ENCODE measurements at places on chromosomes 1 and 21. TPM values are rescaled to one million over a fixed set of nuclear protein-coding genes. Genes with fewer than 3 reads are reported as not detected.

DNA sequence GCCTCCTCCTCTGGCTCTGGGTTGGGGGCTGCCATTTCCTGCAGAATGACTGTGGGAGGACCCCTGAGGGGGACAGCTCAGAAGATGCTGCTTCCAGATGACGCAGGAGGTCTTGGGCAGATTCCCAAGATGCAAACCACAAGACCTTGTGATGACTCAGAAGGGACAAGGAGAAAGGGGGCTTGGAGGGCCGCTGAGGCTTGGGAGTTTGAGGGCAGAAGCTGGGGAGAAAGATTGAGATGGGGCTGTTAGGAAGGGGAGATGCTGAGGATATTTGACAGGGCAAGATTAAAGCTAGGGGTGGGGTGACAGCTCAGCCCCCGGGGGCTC, 7.5 kb downstream of the PTPRU start:
- H3K27me3 ChIP-seq = peaks cover 23% of the 10 kb centered on the region
- H3K4me3 ChIP-seq = no peak overlapping the region
- DNase-seq = no peak
- H3K27ac ChIP-seq = no peak overlapping the region
- H3K4me1 ChIP-seq = no peaks in the 10 kb centered on the region

DNA sequence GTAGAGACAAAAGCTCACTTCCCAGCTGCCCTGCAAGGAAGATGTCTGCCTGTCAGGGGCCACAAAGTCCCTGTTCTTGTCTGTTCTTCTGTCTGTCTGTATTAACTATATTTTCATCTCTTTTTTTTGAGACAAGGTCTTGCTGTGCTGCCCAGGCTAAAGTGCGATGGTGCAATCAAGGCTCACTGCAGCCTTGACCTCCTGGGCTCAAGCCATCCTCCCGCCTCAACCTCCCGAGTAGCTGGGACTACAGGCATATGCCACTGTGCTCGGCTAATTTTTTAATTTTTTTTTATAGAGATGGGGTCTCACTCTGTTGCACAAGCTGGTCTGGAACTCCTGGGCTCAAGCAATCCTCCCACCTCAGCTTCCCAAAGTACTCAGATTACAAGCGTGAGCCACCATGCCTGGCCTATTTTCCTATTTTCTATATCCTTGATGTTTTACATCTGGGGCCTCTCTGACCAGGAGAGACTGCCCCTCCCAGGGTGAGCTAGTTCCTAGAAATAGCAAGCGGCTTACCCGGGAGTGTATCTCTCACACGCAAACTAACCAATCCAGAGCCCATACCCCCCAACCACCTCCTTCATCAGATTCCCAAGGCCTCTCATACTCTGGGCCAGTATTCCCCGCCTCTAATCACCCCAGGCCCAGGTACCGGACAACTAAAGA, 5.4 kb upstream of the KLHDC7A start:
- H3K4me3 ChIP-seq = no peak overlapping the region
- H3K27ac ChIP-seq = no peak overlapping the region
- DNase-seq = no peak
- H3K36me3 ChIP-seq = no peaks in the 10 kb centered on the region

S100A2 gene
- 0.50 TPM for total RNA-seq

DNA sequence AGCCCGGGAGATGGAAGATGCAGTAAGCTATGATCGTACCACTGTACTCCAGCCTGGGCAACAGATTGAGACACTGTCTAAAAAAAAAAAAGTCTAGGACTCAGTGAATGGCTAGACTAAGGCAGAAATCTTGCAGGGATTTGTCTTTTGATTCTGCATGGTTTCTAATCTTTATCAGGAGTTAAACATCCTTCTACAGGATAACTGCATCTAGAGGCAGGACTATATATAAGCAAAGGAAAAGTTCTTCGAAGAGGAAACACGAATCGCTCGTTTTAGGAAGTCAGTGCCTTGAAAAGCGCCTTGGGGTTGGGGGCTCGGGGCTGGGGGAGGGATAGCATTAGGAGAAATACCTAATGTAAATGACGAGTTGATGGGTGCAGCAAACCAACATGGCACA, 602 bp upstream of the UFC1 start:
- peaks cover 27% of the 10 kb centered on the region for H3K4me1 ChIP-seq
- no peak for DNase-seq
- H3K27me3 ChIP-seq = no peaks in the 10 kb centered on the region
- peaks cover 22% of the 10 kb centered on the region for H3K36me3 ChIP-seq
- H3K27ac ChIP-seq = peak overlapping the region; percentile 100

OR2G6 gene
- not detected for total RNA-seq

NID1 gene
- total RNA-seq = 0.08 TPM

DNA sequence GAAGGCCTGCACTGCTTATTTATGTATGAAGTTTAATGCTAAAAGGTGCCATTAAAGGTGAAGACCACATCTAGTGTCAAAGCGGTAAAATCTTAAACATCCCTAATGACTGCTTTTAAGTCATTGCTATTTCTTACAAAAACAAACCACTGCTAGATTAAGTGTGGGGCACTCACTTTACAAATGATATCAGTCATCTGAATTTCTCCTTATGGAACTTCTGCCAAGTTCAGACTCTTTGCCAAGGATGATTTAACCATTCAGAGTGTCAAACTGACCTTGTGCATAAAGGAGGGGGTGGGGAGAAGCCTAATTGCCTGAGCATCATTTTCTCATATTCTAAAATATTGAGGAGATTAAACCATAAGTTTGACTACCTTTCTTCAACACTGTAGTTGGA, 271.5 kb downstream of the TGFB2 start:
- no peak for DNase-seq
- no peak overlapping the region for H3K4me3 ChIP-seq
- H3K36me3 ChIP-seq = no peaks in the 10 kb centered on the region

- peaks cover 4% of the 10 kb centered on the region for H3K4me1 ChIP-seq
- no peak overlapping the region for H3K4me3 ChIP-seq
- no peaks in the 10 kb centered on the region for H3K36me3 ChIP-seq
- no peak for DNase-seq
Measured at GRCh38 chr1:203130358-203130985, 2.9 kb downstream of the ADORA1 start.

GRCh38 chr1:91835087-91835521, 50.8 kb downstream of the TGFBR3 start:
- peaks cover 4% of the 10 kb centered on the region for H3K36me3 ChIP-seq
- no peak overlapping the region for H3K4me3 ChIP-seq
- DNase-seq = no peak
- no peak overlapping the region for H3K27ac ChIP-seq

PSMA5 gene
- total RNA-seq = 174 TPM

CHAF1B gene
- 25.3 TPM for total RNA-seq

DNA sequence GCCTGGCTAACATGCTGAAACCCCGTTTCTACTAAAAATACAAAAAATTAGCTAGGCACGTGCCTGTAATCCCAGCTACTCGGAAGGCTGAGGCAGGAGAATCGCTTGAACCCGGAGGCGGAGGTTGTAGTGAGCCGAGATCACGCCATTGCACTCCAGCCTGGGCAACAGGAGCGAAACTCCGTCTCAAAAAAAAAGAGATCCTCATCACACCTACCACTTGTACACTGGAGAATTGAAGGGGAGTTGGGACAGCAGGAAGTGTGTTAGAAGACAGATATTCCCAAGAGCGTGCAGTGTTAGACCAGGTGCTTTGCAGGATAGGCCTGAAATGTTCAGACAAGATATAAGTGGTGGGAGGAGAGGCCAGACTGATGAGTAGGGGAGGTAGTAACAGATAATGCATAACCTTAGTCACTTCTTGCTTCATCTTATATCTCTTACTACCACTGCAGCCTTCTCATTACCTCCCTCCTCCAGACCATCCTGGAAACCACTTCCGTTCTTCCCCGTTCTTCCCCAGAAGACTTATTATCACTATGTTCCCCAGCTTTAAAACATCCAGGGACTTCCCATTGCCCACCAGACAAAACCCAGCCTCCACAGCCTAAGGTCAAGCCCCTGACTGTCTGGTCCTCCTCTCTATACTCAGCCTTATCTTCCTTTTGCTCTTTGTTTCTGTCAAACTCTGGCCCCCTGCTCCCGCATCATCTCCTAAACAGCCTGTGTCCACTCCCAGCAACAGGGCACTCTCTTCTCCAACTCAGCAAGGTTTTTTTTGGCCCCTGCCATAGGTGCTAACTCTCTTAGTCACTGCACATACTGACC, 21.3 kb downstream of the FAM20B start:
- peaks cover 11% of the 10 kb centered on the region for H3K36me3 ChIP-seq
- H3K27ac ChIP-seq = peak overlapping the region; percentile 1
- H3K27me3 ChIP-seq = no peaks in the 10 kb centered on the region
- peaks cover 6% of the 10 kb centered on the region for H3K4me1 ChIP-seq

CGN gene
- total RNA-seq = 0.17 TPM

ZNF697 gene
- total RNA-seq = not detected

- no peak for DNase-seq
- no peak overlapping the region for H3K4me3 ChIP-seq
- H3K4me1 ChIP-seq = peaks cover 16% of the 10 kb centered on the region
- H3K36me3 ChIP-seq = peaks cover 64% of the 10 kb centered on the region
- no peaks in the 10 kb centered on the region for H3K27me3 ChIP-seq
- no peak overlapping the region for H3K27ac ChIP-seq
Measured at GRCh38 chr1:100972185-100972584, 53.4 kb downstream of the DPH5 start.

DNA sequence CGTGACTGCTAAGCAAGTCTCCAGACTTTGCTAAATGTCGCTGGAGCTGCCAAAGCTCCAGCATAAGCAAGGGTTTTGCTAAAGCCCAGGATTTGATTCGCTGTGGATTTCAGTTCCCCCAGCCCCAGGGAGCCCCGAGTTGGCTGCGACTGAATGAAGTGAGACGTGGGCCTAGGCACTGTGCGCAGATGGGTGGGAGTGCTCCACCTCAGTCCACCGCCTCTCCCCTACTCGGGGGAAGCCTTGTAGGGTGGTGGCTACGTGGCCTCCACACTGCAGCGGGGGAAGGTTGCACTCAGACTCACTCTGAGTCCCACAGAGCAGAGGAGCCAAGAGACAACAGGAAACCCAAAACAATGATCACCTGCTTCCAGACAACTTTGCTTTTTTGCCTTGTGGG, 397.8 kb upstream of the VAMP3 start:
- H3K4me3 ChIP-seq = no peak overlapping the region
- H3K36me3 ChIP-seq = no peaks in the 10 kb centered on the region
- DNase-seq = no peak
- H3K27me3 ChIP-seq = peaks cover 3% of the 10 kb centered on the region
- no peaks in the 10 kb centered on the region for H3K4me1 ChIP-seq

CALML6 gene
- 0.27 TPM for total RNA-seq

DNA sequence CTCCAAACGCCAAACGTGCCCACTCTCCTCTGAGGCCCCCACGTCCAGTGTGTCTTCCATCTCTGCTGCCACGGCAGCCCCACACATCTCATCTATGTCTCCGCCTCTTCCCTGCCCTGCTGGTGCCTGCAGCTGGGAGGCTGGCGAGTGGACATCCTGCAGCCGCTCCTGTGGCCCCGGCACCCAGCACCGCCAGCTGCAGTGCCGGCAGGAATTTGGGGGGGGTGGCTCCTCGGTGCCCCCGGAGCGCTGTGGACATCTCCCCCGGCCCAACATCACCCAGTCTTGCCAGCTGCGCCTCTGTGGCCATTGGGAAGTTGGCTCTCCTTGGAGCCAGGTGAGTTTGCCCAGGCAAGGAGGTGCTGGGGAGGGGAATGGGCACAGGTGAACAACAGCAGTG, 8.6 kb downstream of the ADAMTSL4 start:
- no peak overlapping the region for H3K4me3 ChIP-seq
- H3K27me3 ChIP-seq = no peaks in the 10 kb centered on the region
- H3K36me3 ChIP-seq = peaks cover 1% of the 10 kb centered on the region
- no peak for DNase-seq

- no peak overlapping the region for H3K4me3 ChIP-seq
- H3K36me3 ChIP-seq = no peaks in the 10 kb centered on the region
- no peaks in the 10 kb centered on the region for H3K27me3 ChIP-seq
- no peak for DNase-seq
- peaks cover 9% of the 10 kb centered on the region for H3K4me1 ChIP-seq
Measured at GRCh38 chr1:173424143-173424542, 53.0 kb upstream of the PRDX6 start.

TINAGL1 gene
- not detected for total RNA-seq

- no peak overlapping the region for H3K27ac ChIP-seq
- H3K4me3 ChIP-seq = no peak overlapping the region
- DNase-seq = no peak
- peaks cover 2% of the 10 kb centered on the region for H3K27me3 ChIP-seq
- H3K36me3 ChIP-seq = no peaks in the 10 kb centered on the region
Measured at GRCh38 chr1:239952348-239953308, 139.1 kb upstream of the FMN2 start.

- H3K4me3 ChIP-seq = peak overlapping the region; percentile 37
- peak; percentile 13 for DNase-seq
- H3K4me1 ChIP-seq = peaks cover 28% of the 10 kb centered on the region
- no peaks in the 10 kb centered on the region for H3K36me3 ChIP-seq
- peaks cover 3% of the 10 kb centered on the region for H3K27me3 ChIP-seq
Measured at GRCh38 chr1:91591175-91591974, 90.7 kb downstream of the CDC7 start.

DNA sequence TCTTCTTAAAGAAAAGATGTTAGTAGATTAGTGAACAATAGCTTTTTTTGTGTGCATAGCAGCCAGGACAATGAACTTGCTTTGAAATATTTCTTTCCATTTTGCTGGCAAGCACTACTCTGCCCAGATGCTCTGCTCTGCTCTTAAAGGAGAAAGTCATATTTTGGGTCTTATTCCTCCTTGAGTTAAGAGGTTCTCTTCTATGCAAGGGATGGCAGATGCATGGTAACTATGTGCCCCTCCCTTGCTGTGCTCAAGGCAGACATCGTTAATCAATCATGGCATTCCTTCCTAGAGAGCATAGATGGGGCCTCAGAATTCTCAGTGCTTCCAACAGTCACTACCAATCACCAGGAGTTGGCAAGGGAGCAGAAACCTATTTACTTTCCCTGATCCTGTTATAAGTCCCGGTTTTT, 27.6 kb downstream of the NIPAL3 start:
- no peaks in the 10 kb centered on the region for H3K4me1 ChIP-seq
- H3K27me3 ChIP-seq = no peaks in the 10 kb centered on the region
- no peak overlapping the region for H3K4me3 ChIP-seq
- peak overlapping the region; percentile 19 for H3K27ac ChIP-seq

- H3K4me3 ChIP-seq = no peak overlapping the region
- H3K27ac ChIP-seq = no peak overlapping the region
- DNase-seq = no peak
- peaks cover 17% of the 10 kb centered on the region for H3K27me3 ChIP-seq
- no peaks in the 10 kb centered on the region for H3K4me1 ChIP-seq
- H3K36me3 ChIP-seq = no peaks in the 10 kb centered on the region
Measured at GRCh38 chr1:86435327-86435726, 11.4 kb downstream of the CLCA2 start.

GRCh38 chr1:164311377-164311776, 247.6 kb upstream of the PBX1 start:
- no peak for DNase-seq
- H3K4me1 ChIP-seq = no peaks in the 10 kb centered on the region
- no peaks in the 10 kb centered on the region for H3K27me3 ChIP-seq
- no peak overlapping the region for H3K4me3 ChIP-seq
- H3K36me3 ChIP-seq = no peaks in the 10 kb centered on the region
- H3K27ac ChIP-seq = no peak overlapping the region
